Mesendoderm (in vitro differentiated cells): ENCODE measurements at places on chromosomes 5 and 9.

DNA sequence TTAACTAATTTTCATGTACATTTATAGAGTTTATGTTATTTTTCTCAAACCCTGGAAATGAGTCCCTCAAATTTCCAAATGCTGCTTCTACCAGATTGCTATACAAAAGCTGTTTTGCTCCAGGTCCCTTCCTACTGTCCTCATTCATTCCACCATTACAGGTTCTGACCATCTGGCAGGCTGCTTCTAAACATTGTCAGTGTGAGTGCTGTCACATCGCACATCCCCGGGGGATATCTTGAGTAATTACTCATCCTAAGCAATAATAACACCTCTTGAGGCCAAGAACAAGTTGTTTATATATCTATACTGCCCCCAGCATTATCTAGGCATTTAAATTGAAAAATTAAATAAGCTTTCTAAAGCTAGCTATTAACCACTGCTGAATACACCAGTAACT is 1675.3 kb upstream of the CDH6 start:
- DNase-seq = peak; percentile 3

DNA sequence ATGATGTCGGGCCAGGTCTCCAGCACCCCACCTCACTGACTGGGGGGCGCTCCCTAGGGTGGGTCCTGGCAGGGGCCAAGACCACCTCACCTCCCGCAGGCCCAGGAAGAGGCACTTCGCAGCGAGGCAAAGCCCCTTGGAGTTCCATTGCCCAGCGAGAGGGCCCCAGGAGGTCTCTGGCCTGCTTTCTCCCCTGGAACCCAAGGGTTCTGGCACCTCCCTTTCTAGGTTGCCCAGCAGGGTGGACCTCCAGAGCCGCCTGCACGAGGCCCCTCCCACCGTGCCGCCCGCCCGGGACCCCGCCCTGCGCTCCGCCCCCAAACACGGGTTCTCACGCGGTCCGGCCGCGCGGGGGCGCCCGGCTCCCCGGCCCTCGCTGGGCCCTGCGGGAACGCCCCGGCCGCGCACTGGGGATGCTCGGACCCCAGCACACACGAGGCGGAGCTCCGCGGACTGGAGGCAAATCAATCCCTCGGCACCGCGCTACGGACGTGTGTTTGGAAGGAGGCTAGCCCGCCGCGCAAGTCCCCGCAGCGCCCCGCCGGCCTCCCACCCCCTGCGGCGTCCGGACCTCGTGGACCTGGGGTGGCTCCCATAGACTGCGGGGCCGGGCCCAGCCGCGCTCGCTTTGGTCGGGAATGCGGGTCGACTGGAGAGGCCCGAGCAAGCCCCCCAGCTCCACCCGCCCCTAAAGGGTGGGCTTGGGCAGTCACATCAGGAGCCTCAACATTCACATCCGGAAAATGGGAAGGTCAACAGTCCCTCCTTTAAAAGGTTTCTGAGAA is 99.5 kb upstream of the LMX1B start:
- peak; percentile 81 for DNase-seq

GRCh38 chr9:113289091-113289490 is 13.6 kb downstream of the PRPF4 start:
- DNase-seq = no peak

- DNase-seq = no peak
Observed at GRCh38 chr9:123798195-123798594, 131.7 kb downstream of the DENND1A start.

DNA sequence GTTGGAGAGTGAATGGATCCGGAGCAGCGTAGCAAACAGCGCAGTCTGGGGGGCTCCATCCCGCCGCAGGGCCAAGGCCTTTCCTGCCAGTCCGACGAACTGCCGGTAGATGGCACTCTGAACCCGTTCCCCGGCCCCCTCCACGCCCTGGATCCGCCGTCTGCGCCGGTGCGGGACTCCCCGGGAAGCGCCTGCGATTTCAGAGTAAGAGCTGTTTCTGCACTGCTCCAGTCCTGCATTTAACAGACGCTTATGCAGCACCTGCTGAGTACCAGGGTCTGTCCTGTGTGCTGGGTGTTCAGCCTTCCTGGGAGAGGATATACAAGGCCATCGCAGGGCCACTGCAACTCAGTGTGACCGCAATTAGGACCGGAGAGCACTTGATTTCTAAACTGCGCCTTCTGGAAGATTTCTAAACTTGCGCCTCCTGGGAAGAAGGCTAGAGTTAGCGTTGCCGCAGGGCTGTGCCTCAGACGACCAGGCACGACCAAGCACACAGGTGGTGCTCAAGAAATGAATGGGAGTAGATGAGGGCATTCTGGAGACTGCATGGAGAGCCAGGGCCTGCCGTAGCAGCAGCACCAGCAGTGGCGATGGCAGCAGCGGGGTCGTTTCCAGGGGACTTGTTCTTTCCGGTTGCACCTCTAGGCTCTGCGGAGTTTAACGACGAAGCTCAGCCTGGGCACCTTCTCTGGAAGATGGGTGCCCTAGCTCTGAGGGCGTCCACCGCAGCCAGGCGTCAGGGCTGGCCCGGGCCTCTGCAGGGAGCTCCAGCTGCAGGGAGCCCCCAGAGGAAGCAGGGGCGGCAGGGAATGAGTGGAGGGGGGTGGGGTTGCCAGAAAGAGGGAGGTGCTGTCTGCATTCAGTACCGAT is 14.3 kb upstream of the TIFAB start:
- peak; percentile 76 for DNase-seq

DNA sequence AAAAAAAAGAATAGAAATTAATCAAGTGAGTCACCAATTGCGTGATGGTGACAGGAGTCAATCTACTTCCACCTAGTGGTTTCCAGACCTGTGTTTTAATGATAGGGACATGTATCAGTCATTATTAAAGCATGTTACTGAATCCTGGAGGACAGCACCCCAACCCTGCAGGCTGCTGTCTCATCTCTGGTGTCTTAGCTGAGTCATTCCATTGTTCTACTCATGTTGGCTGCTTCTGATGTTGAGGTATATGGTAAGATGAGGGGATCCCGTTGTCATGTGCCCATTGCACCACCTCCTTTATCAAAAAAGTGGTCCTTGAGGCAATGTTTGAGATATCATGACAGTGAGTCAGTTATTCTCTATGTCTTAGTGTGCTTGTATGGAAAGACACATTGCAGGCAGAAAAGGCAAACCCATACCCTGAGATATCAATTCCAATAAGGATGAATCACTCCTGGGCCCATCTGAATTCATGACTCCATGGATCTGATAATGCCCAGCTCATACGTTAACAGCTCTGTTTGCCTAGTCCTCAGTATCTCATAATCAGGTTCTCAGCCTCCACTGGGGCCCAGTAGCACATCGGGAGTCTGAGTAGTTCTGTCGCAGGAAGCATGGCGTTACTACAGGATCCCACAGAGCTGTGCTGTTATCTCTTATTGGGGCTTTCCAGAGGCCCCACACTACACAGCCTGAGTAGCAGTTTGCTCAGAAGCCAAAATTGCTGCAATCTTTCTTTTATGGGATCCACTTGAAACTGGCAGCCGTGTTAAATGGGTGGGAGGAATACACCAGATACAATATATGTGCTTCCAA is 31.2 kb downstream of the HMGCS1 start:
- no peak for DNase-seq

- no peak for DNase-seq
Observed at GRCh38 chr5:87649455-87649854, 236.7 kb upstream of the CCNH start.

GRCh38 chr9:137417161-137418021 is 5.6 kb downstream of the EXD3 start:
- no peak for DNase-seq
